Osteoblast (primary cell): ENCODE measurements at places on chromosomes 1 and 21. TPM values are rescaled to one million over a fixed set of nuclear protein-coding genes. Genes with fewer than 3 reads are reported as not detected.
A peak's percentile ranks its signal among the peaks of the same experiment; 100 is the strongest.

The TAS1R1 gene
- under 0.01 and 0.29 TPM in 2 replicates for total RNA-seq

The TRIM67 gene
- total RNA-seq: 0.29 and 0.36 TPM in 2 replicates

The S100A14 gene
- 0.36 TPM in 1 of 2 replicates, not detected in the other for total RNA-seq

The CELA3B gene
- total RNA-seq: not detected in 2 replicates

The TPRG1L gene
- 30.9 and 35.8 TPM in 2 replicates for total RNA-seq

The ZNF648 gene
- total RNA-seq: not detected in 2 replicates

The SYDE2 gene
- 13.0 and 13.8 TPM in 2 replicates for total RNA-seq

The OVAAL gene
- total RNA-seq: not detected in 2 replicates

The ZNF593OS gene
- total RNA-seq: not detected in 2 replicates

DNA sequence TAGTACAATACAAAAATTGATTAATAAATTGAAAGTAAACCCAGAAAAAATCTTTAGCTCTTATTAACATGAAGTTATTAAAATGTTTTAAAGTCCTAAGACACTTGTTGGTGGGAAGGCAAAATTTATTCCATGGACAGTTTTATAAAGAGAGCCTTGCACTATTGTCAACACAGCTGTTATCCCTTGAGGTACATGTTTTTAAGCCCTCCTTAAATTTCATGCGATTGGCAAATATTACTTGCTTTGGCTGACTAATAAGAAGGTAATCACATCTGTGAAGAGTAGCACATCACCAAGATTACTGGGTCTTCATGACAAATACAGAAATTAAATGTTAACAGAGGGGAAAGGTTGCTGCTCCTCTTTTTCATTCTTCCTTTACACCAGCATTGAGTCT lies 611.1 kb downstream of the BRINP3 start:
- no peaks in the 10 kb centered on the region for H3K36me3 ChIP-seq
- no peak overlapping the region for H3K4me3 ChIP-seq
- no peaks in the 10 kb centered on the region for H3K27me3 ChIP-seq

- no peak overlapping the region for H3K4me3 ChIP-seq
- no peak for DNase-seq
- H3K27me3 ChIP-seq: no peaks in the 10 kb centered on the region
- H3K36me3 ChIP-seq: no peaks in the 10 kb centered on the region
Measured at GRCh38 chr21:34715518-34715917, 46.7 kb downstream of the CLIC6 start.

- no peak overlapping the region for H3K27ac ChIP-seq
- H3K27me3 ChIP-seq: peaks cover 9% of the 10 kb centered on the region
- no peaks in the 10 kb centered on the region for H3K36me3 ChIP-seq
- peak; percentile 68 for DNase-seq
- peaks cover 12% of the 10 kb centered on the region for H3K4me1 ChIP-seq
Measured at GRCh38 chr1:7120863-7121621, 335.8 kb downstream of the CAMTA1 start.

DNA sequence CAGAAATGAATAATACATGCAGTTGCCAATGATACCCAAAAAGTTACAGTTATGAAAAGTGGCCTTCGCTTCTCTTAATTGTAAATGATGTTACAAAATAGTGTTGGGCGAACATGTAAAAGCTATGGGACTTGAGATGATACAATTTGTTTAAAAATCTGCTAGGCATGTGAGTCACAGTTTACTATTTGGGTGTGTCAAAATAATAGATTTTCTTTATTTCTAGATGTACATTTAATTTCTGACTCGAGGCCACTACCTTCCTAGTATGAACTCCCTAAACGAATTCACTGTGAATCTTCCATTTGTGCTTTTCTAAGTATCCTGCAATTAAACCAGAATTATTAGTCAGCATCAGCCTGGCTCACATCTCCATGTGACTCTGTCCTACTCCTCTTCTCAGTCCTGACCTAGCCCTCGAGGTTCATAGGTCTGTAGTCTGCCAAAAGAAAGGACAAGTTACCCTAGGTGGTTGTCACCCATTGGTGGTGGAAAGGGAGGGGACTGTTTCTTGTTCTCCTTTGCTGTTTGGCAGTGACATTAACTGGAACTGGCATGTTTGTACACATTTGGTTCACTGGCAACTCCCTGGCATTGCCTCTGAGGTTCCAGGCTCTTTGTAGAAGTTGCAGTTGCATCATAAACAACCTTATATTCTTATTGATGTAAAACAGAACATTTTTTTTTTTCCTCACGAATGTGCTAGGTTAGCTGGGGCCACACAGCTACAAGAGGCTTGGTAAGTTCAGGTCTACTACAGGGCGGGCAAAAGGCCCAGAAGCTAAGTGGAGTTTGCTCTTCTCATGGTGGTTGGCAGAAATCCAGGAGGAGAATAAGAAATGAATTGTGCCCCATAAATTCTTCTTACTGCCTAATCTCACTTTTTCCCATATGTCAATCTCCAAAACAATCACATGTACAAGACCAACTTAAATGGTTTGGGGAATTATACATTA lies 746.5 kb upstream of the ADAMTS5 start:
- H3K4me1 ChIP-seq: no peaks in the 10 kb centered on the region
- H3K27me3 ChIP-seq: no peaks in the 10 kb centered on the region
- H3K36me3 ChIP-seq: no peaks in the 10 kb centered on the region
- H3K27ac ChIP-seq: no peak overlapping the region
- DNase-seq: no peak

DNA sequence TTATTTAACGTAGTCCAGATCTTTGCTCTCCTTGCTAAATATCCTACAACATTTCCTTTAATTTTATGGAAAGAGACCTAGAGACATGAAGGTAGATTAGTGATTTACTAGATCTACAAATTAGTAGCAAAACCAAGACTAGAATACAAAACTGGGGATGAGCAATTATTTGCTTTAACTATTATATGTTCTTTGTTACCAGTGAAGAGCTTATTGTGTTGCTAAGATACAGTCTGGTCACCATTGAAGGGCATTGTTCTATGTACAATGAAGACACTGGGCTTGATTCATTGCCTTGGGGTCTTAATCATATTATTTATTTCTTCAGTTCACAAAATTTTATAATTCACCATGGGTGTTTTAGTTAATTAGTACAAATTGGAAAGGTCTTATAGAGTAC lies 88.3 kb downstream of the S1PR1 start:
- H3K4me1 ChIP-seq: no peaks in the 10 kb centered on the region
- peaks cover 7% of the 10 kb centered on the region for H3K27me3 ChIP-seq
- no peak for DNase-seq
- no peak overlapping the region for H3K4me3 ChIP-seq
- H3K27ac ChIP-seq: no peak overlapping the region

DNA sequence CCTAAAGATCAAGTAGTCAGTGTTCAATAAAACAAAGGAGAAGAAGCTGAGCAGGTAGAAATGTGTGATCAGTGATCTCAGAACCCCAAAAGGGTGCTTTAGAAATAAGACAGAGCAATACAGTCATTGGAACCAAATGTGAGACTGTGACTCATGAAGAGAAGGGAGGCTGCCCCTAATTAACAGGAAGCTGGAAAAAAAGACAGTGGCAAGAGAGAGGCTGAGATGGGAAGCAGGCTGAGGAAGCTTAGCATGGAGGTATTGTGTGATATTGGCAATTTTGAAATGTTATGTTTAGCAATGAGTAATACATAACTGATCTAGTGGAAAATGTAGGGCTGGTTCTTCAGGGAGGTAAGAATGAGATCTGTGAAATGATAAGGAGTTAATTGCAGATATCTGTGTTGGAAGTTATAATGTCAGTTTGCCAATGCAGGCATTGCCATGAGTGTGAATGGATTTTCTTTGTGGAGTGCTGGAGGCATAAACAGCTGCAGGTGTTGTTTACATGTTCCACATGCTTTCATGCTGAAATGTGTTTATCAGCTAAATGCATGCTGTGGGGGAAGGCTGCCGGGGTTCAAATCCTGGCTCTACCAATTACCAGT lies 90.6 kb upstream of the CACNA1E start:
- no peaks in the 10 kb centered on the region for H3K27me3 ChIP-seq
- no peak overlapping the region for H3K27ac ChIP-seq
- H3K36me3 ChIP-seq: no peaks in the 10 kb centered on the region
- H3K4me3 ChIP-seq: no peak overlapping the region
- no peak for DNase-seq
- H3K4me1 ChIP-seq: no peaks in the 10 kb centered on the region

- peaks cover 11% of the 10 kb centered on the region for H3K4me1 ChIP-seq
- no peak overlapping the region for H3K27ac ChIP-seq
- no peak overlapping the region for H3K4me3 ChIP-seq
- no peak for DNase-seq
- peaks cover 4% of the 10 kb centered on the region for H3K27me3 ChIP-seq
Measured at GRCh38 chr1:212496682-212497081, 64.0 kb downstream of the NENF start.

GRCh38 chr21:37582590-37582989 lies 216.0 kb downstream of the DYRK1A start:
- peaks cover 5% of the 10 kb centered on the region for H3K27me3 ChIP-seq
- H3K4me3 ChIP-seq: no peak overlapping the region
- H3K36me3 ChIP-seq: no peaks in the 10 kb centered on the region
- peak; percentile 77 for DNase-seq

DNA sequence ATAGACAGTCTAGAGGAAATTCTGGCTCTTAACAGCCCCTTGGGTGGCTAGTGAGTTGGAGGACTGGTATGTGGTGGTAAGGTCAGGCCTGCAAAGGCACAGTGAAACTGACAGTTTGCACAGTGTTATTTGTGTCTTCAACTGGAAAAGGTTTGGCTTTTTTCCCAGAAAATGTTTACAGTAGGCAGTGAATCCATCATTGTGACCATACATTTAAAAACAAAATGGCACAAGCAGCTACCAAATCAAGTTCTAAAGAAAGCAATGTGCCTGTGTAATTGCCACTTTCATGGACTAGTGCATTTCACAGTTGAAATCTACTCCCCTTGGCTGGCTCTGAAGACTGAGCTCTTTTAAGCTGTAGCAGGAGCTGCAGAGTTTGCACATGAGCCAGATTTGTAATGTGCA lies 24.8 kb downstream of the ATPAF1 start:
- peak overlapping the region; percentile 3 for H3K27ac ChIP-seq
- no peak for DNase-seq
- H3K4me3 ChIP-seq: no peak overlapping the region
- no peaks in the 10 kb centered on the region for H3K27me3 ChIP-seq

- no peaks in the 10 kb centered on the region for H3K36me3 ChIP-seq
- no peaks in the 10 kb centered on the region for H3K4me1 ChIP-seq
- no peaks in the 10 kb centered on the region for H3K27me3 ChIP-seq
- H3K4me3 ChIP-seq: no peak overlapping the region
- no peak overlapping the region for H3K27ac ChIP-seq
Measured at GRCh38 chr1:157785248-157785647, 8.3 kb upstream of the FCRL2 start.

- H3K4me1 ChIP-seq: no peaks in the 10 kb centered on the region
- no peak overlapping the region for H3K27ac ChIP-seq
- H3K36me3 ChIP-seq: no peaks in the 10 kb centered on the region
- H3K27me3 ChIP-seq: no peaks in the 10 kb centered on the region
- no peak overlapping the region for H3K4me3 ChIP-seq
Measured at GRCh38 chr1:70887936-70888335, 159.7 kb downstream of the PTGER3 start.

DNA sequence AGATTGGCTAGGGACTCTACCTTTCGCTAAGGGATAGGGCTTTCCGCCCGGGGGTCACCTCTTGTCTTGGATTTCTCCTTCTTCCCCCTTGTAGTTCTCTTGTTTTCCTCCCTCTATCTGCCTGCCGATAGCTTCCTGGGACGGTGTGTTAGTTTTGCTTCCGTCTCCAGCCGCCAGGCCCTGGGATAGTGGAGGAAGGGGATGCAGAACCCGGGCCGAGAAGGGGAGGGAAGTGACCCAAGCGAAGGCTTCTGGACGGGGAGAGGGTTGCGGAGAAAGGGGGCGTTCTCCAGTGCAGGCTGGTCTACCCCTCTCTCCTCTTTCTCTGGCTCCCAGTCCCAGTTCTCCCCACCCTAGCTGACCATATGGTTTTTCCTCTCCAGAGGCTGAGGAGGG lies 871 bp downstream of the TUFT1 start:
- H3K4me1 ChIP-seq: peaks cover 56% of the 10 kb centered on the region
- peak overlapping the region; percentile 79 for H3K27ac ChIP-seq
- H3K36me3 ChIP-seq: no peaks in the 10 kb centered on the region
- no peaks in the 10 kb centered on the region for H3K27me3 ChIP-seq
- peak overlapping the region; percentile 86 for H3K4me3 ChIP-seq

DNA sequence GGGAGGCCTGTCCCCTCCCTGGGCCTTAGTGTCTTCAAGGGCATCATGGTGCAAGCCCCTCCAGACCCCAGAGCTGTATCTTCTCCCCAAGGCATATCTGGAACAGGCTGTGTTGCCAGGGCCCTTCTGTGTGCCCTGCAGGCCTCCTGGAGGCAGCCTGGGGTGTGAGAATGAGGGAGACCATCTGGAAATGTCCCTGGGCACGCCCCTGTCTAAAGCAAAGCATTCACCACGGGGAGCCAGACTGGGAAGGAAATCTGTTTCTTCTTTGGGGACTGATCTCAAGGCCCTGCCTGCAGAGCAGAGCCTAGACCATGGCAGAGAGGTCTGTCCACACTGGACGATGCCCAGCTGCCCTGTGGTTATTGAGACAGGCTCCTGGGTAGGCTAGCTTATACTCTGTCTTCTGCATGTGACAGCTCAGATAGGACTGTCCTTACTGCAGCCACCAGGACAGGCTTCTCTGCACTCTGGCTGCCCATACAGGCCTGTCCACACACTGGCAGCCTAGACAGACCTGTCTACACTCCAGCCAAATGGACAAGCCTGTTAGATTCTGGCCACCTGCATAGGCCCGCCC lies 24.6 kb downstream of the PODN start:
- no peaks in the 10 kb centered on the region for H3K36me3 ChIP-seq
- no peak overlapping the region for H3K4me3 ChIP-seq
- peak; percentile 73 for DNase-seq
- peaks cover 7% of the 10 kb centered on the region for H3K4me1 ChIP-seq
- no peak overlapping the region for H3K27ac ChIP-seq

GRCh38 chr1:163258181-163258580 lies 55.5 kb upstream of the RGS5 start:
- no peak for DNase-seq
- H3K27ac ChIP-seq: no peak overlapping the region
- H3K36me3 ChIP-seq: no peaks in the 10 kb centered on the region
- H3K4me1 ChIP-seq: no peaks in the 10 kb centered on the region
- H3K27me3 ChIP-seq: no peaks in the 10 kb centered on the region

DNA sequence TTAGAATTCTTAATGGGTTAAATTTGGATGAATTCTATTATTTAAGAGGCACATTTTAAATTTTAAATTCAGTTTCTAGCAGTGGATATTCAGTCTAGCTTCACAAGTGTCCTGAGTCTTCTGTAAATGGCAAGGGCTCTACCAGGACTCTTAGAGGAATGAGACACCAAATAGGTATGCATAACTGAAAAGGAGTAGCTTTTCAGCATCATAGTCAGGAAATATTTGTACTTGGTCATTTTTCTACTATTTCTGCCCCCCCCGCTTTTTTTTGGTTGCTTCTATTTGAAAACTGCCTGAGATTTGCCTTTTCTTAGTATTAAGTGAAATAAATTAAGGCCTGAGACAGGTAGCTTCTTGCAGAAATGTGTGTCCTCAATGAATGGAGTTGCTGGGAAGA lies 80.2 kb downstream of the MAST2 start:
- no peak overlapping the region for H3K27ac ChIP-seq
- no peak overlapping the region for H3K4me3 ChIP-seq
- H3K27me3 ChIP-seq: no peaks in the 10 kb centered on the region
- no peaks in the 10 kb centered on the region for H3K36me3 ChIP-seq
- peaks cover 29% of the 10 kb centered on the region for H3K4me1 ChIP-seq
- peak; percentile 32 for DNase-seq

GRCh38 chr1:54270543-54270942 lies 70.6 kb downstream of the MRPL37 start:
- H3K36me3 ChIP-seq: no peaks in the 10 kb centered on the region
- no peaks in the 10 kb centered on the region for H3K27me3 ChIP-seq
- no peak overlapping the region for H3K27ac ChIP-seq
- peaks cover 18% of the 10 kb centered on the region for H3K4me1 ChIP-seq
- H3K4me3 ChIP-seq: no peak overlapping the region

- H3K4me1 ChIP-seq: no peaks in the 10 kb centered on the region
- H3K4me3 ChIP-seq: no peak overlapping the region
- peaks cover 2% of the 10 kb centered on the region for H3K27me3 ChIP-seq
- peak; percentile 52 for DNase-seq
- no peaks in the 10 kb centered on the region for H3K36me3 ChIP-seq
Measured at GRCh38 chr1:109761227-109762038, 2.3 kb downstream of the EPS8L3 start.
